A549 treated with CpdA at 1 μM for 4 hours (cell line): ENCODE measurements at places on chromosomes 5 and 9. TPM values are rescaled to one million over a fixed set of nuclear protein-coding genes. Genes with fewer than 3 reads are reported as not detected.

SMARCA2 gene
- 23.8 to 44.0 TPM (median 25.7 TPM) in 5 replicates for total RNA-seq

ADRB2 gene
- total RNA-seq: 0.56 to 0.93 TPM (median 0.59 TPM) in 5 replicates

MCC gene
- 0.14 to 0.38 TPM (median 0.25 TPM) in 5 replicates for total RNA-seq

SH3TC2 gene
- 0.23 to 0.87 TPM (median 0.43 TPM) in 5 replicates for total RNA-seq

CCNG1 gene
- total RNA-seq: 52.0 to 71.5 TPM (median 56.9 TPM) in 5 replicates

NTRK2 gene
- total RNA-seq: 0.02 to 0.04 TPM (median 0.03 TPM) in 3 of 5 replicates, not detected in the others

FAM151B gene
- total RNA-seq: 1.5 to 3.7 TPM (median 1.7 TPM) in 5 replicates

SLC27A6 gene
- total RNA-seq: 0.05 TPM in 1 of 5 replicates, not detected in the others

MARCHF3 gene
- total RNA-seq: 0.59 to 1.2 TPM (median 0.89 TPM) in 5 replicates

MOB3B gene
- 5.9 to 8.4 TPM (median 6.4 TPM) in 5 replicates for total RNA-seq

ACTBL2 gene
- 0.05 TPM in 1 of 5 replicates, not detected in the others for total RNA-seq

SOX30 gene
- 0.05 to 0.07 TPM in 2 of 5 replicates, not detected in the others for total RNA-seq

IL5 gene
- not detected in 5 replicates for total RNA-seq

EQTN gene
- not detected in 5 replicates for total RNA-seq

GPBP1 gene
- total RNA-seq: 36.9 to 50.0 TPM (median 40.0 TPM) in 5 replicates
